ENCODE measurements at places on chromosomes 11 and 22.

DNA sequence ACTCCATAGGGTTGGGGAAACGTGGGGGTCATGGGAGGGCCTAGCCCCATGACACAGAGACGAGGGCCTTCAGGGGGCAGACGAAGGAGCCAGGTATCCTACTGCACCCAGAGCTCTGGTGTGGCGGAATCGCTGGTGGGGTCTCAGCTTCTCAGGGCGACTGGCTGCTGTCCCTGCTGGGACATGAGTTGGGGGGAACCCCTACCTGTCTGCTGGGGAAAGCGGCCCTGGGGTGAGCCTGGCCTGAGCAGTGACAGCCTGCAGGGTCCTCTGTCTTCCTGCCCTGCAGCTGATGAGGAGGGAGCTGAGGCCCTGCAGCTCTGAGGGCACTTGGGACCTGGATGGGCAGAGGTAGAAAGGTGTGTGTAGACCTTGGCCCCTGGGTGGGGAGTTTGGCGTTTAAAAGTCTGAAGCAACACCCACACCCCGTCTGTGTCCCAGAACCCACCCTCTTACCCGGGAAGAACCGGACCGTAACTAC lies 33.6 kb upstream of the GRAMD4 start:
- no peak for DNase-seq

DNA sequence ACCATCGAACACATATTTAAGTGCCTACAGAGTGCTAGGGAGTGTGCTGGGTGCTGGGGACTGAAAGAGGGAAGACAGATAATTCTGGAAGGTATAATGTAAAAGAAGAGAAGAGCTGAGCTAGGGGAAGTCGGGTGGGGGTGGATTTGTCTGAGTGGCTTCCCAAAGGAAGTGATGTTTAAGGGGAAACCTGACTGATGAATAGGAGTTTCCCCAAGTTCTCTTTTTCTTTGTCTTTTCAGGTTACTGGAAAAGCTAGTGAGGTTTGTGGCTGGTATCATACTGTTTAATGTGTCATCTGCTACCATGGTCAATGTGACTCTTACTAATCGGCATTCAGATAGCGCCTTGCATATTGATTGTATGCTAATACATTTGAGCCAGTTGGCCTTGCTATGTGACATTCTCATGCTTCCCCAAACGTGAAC lies 151.6 kb upstream of the MTMR2 start:
- DNase-seq: no peak

DNA sequence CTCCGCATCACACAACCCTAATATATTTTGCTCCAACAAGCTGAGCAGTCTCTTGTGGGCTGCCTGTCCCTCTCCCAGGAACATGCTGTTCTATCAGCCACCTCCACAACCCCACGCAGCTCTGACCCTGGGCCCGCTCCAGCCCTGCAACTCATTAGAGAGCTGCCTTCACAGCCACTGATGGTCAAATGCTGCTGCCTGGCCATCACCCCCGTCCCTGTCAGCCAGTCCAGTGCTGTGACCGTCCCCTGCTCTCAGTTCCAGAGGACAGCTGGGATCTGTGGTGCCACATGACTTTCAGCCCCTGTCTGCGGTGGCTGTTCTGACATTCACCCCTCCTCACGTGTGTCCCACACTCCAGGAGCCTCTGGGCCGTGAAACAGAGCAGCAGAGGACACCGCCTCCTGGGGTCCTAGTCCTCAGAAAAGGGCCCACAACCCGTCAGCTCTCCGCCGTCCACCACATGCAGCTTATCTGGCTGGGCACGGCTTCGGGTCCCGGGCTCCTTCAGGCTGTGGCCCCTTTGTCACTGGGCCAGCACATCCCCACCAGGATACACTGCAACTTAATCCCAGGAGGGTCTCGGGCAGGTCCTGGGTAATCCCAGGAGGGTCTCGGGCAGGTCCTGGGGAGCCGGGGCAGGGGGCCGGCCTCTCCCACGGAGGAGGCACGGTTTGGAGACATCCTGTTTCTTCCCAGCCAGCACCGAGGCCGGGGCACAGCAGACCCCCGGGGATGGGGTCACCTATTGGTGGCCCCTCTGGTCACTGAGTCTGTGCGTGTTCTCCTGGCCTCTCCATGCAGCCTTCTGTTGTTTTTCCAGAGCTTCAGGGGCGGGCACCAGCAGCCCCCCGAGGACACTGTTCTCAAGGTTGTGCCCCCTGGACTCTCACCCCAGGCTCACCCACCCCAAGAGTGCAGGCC lies 15.1 kb downstream of the CRELD2 start:
- no peak for DNase-seq

- DNase-seq: no peak
Measured at GRCh38 chr11:9982127-9982795, 311.8 kb downstream of the SBF2 start.

- DNase-seq: no peak
Measured at GRCh38 chr11:63710476-63711217, 29.3 kb downstream of the RTN3 start.

DNA sequence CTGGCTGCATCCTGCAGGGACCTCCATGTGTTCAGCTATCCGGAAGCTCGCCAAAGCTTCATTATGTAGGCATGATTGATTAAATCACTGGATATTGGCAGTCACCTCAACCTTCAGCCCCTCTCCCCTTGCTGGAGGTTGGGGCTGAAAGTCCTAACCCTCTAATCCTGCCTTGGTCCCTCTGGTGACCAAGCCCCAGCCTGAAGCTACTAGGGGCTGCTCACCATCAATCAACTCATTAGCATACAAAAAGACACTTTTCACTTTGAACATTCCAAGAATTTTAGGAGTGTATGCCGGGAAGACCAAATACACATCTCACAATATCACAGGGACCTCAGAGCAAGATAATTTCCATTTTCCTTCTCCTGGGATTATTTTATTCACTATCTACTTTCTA lies 38.8 kb upstream of the TPBGL start:
- DNase-seq: no peak

DNA sequence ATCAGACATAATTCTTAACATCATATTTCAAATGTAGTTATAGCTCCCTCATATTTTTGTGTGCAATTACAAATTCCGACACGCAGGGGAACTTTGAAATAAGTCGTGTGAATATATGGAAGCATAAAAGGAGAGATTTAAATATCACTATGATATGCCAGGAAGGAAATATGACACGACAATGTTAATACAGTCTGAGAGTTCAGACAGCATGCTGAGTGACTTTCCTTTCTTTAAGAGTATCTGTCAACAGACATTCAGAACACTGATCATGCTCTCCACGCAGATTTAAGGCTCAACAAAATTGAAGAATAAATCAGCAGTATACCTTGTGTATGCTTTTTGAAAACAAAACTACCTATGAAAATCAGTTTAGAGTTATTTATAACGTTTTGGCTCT lies 232.6 kb upstream of the CARD18 start:
- DNase-seq: no peak

GRCh38 chr11:32919338-32919737 lies 26.7 kb downstream of the QSER1 start:
- DNase-seq: no peak

- DNase-seq: no peak
Measured at GRCh38 chr11:69131644-69132300, 24.0 kb upstream of the SMIM38 start.

GRCh38 chr11:116731821-116732220 lies 41.0 kb downstream of the BUD13 start:
- DNase-seq: no peak

DNA sequence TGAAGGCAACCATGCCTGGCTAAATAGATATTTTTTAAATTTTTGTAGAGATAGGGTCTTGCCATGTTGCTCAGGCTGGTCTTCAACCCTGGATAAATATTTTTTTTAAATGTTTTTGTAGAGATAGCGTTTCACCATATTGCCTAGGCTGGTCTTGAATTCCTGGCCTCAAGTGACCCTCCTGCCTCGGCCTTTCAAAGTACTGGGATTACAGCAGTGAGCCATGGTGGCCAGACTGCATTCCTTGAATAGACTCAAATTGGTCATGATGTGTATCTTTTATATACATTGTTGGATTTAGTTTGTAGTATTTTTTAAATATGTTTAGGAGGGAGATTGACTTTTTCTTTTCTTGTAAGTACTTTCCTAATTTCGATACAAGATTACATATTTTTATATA lies 325.7 kb upstream of the C11orf87 start:
- DNase-seq: no peak

GRCh38 chr11:130476200-130476921 lies 27.9 kb downstream of the ADAMTS15 start:
- DNase-seq: no peak

DNA sequence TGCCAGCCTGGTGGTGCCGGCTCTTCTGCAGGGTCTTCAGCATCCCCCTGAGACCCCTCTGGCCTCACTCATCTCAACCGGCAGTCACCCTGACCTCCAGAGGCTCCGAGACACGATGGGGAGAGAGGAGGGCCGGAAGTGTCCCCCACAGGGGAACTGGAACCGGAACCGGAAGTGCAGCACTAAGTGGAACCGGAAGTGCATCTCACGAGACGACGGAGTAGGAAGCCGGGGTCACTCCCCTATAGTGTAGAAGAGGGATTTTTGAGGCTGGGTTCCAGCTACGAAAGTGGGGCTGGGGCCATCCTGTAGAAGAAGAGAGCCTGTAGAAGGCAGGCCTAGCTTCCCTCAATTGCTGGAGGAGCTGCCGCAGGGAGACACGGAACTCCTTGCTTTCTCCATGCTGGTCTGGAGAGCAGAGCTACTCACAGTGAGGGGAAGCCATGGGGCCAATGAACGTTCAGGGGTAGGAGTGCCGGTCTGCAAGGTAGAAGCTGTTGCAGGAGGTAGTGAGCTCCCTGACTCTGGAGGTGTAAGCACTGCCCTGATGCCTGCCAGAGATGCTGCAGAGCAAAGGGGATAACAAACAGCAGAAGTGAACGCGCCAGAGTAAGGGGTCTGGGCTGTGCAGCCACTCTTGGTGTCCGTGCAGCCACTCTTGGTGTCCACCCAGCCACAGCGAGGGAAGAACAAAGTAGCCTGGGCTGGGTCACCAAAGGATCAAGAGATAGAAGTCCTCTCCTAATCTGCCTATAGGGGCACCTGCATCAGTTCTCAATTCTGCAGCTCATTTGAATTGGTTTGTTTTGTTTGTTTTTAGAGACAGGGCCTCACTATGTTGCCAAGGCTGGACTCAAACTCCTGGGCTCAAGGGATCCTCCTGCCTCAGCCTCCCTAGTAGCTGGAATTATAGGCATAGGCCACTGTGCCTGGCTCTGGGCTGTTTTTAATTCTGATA lies 21.9 kb downstream of the SCUBE1 start:
- no peak for DNase-seq

GRCh38 chr11:83599066-83599465 lies 312.9 kb upstream of the CCDC90B start:
- no peak for DNase-seq

DNA sequence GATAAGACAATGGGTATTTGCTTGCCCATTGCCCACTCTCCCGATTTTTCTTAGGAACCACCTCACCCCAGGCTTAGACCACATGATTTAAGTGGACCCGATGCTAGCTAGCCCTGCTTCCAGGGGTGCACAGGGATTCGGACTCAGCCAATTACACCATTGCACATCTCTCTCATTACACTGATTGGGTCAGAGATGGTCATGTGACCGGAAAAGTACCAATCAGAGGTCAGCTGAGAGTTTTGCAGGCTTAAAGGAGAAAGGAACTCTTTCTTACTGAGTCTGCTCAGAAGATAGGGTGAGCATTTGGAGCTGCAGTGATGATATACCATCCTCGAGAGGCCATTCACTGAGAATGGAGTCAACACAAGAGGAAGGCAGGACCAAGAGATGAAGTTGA lies 12.2 kb upstream of the ANKK1 start:
- no peak for DNase-seq

GRCh38 chr11:79486242-79486984 lies 45.6 kb upstream of the TENM4 start:
- DNase-seq: no peak

- no peak for DNase-seq
Measured at GRCh38 chr11:94507485-94507884, 4.8 kb upstream of the C11orf97 start.

DNA sequence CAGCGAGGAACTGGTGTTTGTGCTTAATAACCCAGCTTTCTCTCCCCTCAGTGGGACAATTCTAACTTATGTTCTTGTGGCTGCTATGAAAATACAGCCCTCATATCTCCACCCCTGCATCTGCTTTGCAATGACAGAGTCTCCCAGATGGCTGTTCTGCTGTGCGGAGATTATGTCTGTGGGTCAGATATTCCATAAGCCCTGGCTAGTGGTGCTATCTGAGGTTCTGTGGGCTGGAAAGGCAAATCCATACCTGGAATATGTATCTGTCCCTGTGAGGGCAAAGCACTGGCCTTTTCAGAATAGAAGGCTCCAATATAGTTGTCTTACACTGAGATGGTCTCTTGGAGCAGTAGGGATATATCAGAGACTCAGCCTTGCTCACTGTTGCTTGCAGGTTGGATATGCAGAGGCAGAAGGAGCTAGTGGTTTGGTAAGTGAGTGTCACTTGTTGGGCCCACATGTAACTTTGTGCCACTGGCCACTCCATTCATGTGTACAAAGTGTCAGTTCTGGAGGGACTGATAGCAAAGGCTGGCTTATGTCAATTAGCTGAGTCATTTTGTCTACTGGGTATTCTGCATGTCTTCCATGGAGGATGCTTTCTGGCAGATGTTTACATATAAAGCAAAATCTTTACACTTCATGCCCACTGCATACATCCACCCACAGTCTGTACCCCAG lies 246.6 kb downstream of the FAM76B start:
- DNase-seq: no peak

- no peak for DNase-seq
Measured at GRCh38 chr11:2462543-2462985, 17.8 kb downstream of the KCNQ1 start.

DNA sequence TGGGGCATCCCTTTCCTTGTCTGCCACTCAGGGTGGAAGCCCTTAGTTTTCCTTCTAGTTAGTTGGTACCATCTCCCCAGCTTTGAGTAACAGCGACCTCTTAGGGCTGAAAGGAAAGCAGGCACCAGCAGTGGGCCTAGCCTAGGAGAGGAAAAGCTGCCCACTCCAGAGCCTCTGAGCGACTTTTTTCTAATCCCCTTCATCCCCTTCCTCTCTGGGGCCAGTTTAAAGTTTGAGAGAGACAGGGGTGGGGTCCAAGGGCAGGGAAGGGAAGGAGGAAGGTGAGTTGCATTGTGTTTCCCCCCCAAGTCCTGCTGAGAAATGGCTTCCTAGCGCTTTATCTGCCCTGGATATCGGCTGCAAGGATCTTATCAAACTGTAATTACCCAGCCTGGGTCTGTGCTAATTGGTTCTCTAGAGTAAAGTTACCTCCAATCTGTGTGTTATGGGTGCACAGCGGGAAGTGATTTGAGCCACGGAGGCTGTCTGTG lies 573.9 kb upstream of the CADM1 start:
- no peak for DNase-seq
